ENCODE measurements at places on chromosomes 11 and 22.

GRCh38 chr11:9008011-9008550 lies 4.3 kb upstream of the NRIP3 start:
- DNase-seq = no peak

DNA sequence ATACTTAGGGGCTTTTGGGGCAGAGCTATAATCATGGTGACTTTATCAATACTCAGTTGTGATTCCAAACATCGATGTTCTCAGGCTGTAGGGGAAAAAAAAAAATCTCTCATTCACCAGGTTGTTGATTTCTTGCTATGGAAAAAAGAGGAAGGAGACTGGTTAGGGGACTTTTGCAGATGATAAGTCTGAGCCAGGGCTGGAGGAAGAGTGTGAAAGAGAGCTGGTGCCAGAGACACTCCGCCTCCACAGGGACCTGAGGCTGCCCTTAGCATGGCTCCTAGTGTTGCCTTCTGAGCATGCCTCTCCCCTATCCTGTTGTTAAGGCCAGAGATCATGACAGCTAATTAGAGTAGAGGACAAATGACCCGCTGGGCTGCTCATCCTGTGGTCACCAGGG lies 16.9 kb downstream of the UPB1 start:
- DNase-seq = no peak

DNA sequence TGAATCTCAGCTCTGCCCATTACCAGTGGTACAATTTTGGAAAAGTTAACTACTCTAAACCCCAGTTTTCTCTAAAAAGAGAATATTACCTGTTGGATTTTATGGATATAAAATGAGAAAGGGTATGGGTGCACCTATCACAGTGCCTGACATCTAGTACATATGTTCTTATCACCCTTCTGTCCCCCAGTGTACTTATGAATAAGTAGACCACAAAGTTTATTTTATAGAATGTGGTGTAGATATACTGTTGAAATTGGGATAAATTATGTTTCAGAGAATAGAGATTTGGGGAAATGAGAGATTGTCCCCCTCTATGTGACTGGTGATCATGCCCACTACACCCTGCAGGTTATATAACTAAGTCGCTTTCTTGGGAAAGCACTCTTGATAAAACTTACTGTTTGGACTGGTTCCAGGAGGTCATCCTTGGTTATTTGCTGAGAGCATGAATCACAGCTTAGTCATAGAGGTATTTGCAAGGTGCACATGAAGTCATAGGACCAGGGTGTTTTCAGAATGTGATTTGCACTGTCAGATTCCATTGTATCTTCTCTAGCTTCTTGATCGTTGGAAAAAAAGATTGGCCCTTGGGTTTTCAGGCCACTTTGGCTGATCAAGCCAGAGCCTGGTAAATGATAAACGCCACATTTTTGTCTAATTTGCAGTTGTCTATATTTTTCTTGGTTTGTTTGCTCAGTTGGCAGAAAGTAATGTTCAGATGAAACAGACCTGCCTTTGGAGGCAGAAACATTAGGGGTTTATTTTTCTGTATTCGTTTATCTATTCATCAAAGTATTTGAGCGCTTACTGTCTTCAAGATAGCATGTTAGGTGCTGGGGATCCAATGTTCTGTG lies 21.3 kb downstream of the STX3 start:
- no peak for DNase-seq

DNA sequence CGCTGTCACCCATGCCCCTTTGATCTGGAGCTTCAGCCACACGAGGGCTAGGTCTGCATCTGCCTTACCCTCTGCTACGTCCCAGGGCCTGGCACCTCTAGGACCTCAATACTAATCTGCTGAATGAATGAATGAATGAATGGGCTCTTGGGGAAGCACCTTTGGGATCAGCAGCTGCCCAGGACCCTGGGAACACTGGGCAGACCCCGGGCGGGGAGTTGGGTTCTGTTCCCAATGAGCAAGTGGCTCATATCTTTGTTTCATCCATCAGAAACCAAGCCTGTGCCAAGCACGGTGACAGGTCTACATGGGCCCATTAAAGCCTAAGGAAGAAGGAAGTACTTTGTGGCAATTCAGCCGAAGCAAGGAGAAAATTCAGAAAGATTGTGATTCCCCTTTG lies 41.5 kb upstream of the SHISAL1 start:
- DNase-seq = no peak

DNA sequence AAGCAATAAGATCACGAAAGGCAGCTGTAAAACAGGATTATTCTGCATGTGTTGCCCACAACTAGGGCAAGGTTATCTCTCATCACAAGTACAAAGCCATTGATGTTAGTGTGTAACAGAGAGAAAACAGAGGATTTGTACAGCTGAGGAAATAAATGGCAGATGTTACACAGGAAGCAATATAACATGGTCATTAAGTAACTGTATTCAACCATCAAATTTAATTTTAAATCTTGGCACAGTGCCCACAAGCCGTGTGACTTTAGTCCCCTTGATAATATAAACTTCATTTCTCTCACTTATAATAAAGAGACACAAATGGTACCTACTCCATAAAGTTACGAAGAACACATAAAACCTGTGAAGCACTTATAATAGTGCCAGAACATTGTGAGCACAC lies 17.3 kb downstream of the OR51E2 start:
- no peak for DNase-seq

DNA sequence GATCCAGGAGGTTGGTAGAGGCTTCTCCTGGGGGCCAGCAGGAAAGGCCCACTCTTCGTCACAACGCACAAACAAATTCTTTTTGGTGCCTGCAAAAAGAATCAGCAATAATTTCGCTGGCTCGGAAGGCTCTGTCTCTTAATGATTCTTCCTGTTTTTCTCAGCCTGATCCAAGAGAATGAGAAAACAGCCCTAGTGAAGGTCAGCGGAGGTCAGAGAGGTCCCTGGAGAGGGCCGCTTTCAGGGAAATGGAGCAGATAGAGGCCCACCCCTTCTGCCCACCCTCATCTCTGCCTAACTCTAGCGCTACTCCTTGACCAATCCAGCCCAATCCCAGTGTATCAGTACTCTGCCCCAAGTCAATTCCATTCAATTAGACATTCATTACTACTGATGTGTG lies 19.2 kb downstream of the LRRC55 start:
- no peak for DNase-seq

DNA sequence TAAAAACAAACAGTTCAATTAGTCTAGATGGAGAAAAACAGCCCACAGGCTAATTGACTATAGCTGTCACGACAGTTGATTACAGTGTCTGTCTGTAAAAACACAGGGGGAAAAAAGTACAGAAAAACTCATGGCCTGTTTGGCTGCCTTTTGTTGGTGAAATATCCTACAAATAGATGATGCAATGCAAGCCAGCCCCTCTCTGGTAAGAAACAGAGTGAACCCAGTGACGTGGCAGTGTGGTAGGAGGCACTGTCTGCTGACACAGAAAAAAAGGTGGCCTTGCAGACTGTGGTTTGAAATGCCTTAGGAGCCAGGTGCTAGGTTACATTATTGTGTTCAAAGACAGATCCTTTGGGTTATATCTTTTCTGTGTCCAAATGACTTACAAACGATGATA lies 431.4 kb upstream of the CCDC90B start:
- no peak for DNase-seq
